NCI-H2227 treated with DMSO at 0.1 percent for 48 hours (cell line): ENCODE measurements at places on chromosomes 6 and 20.

DNA sequence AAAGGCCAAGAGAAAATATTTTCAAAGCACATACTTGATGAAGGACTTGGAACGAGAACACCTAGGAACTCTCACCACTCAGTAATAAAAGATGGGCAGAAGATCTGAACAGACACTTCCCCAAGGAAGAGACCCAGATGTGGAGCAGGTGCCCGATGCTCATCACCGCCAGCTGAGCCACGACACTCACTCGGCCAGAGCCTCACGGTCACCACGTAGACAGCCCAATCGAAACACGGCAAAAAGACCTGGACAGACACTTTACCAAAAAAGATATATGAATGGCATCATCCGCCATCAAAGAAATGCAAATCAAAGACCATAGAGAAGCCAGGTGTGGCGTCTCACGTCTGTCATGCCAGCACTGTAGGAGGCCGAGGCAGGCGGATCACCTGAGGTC, 41.6 kb downstream of the SLC2A4RG start:
- DNase-seq, result no peak

DNA sequence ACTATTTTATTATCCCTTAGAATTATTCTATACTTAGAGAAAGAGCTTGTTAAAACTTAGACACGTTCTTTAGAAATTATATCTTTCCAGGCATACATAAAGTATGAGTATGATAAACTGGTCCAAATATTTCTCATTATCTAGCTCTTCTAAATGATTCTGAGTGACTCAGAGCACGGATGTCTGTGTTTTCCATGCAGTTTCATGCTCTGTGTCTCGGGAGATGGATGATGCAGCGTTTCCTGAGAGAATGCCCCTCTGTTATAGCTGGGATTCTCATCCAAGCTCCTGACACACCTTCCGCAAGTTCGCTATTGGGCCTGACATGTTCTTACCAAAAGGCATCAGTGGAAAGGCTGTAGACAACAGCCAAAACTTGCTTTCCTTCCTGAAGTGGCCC, 19.3 kb downstream of the SIRT5 start:
- no peak for DNase-seq

GRCh38 chr6:53466257-53466656, 78.6 kb downstream of the GCLC start:
- DNase-seq, result no peak

- no peak for DNase-seq
Observed at GRCh38 chr6:63526931-63527330, 45.3 kb upstream of the LOC128125822 start.

DNA sequence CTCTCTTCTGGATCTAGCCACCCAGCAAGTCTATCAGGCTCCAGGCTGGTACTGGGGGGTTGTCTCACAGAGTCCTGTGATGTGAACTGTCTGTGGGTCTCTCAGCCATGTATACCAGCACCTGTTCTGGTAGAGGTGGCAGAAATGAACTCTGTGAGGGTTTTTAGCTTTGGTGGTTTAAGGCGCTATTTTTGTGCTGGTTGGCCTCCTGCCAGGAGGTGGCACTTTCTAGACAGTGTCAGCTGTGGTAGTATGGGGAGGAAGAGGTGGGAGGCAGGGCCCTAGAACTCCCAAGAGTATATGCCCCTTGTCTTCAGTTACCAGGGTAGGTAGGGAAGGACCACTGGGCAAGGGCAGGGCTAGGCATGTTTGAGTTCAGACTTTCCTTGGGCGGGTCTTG, 75.8 kb downstream of the SNAP91 start:
- DNase-seq, result no peak

DNA sequence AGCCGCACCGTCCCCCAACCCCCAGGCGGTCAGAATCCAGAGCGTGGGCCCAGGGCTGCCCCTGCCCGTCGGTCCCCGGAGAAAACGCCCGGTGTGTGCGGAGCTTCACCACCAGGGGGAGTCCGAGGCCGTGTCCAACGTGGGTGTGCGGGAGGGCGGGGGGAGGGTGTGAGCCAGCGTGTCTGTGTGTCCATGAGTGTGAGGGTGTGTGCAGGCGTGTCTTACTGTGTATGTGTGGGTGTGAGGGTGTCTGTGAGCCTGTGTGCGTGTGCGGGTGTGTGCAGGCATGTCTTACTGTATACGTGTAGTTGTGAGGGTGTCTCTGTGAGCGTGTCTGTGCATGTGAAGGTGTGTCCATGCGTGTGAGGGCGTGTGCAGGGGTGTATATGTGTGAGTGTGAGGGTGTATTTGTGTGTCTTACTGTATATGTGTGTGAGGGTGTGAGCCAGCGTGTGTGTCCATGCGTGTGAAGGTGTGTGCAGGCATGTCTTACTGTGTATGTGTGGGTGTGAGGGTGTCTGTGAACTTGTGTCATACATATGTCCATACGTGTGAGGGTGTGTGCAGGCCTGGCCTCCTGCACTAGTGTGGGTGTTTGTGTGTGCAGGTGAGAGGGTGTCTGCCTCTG, 24.6 kb upstream of the GATA5 start:
- DNase-seq, result peak; percentile 42

GRCh38 chr6:118918329-118918725, 16.6 kb downstream of the MCM9 start:
- DNase-seq, result no peak

DNA sequence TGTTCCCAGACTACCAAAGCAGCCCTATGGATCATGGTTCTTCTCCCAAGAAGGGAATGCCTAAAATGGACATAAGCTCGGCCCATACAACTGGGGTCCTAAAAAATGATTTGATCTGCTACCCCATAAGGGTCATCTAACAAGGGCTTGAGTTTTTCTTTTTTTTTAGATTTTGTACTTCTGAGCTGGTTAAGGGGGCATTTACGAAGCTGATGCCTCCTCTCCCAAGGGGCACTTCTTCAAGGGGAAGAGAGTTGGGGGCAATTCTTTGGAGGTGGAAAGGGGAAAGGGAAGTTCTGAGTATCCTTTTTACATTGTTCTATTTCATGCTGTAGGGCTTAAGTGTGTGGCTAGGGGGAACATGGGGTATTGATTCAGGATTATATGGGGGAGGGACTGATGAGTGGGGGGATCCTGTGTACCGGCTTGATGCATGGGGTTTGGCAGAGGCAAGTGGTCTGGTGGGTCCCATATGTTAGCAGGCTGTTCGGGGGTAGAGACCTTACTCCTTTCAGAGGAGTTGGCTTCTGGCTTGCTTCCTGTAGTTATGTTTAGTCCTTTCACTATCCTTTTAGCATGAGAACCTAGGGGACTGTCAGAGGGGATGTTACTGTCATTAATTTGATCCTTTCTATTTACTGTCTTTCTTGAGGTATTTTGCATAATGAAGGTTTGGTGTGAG, 8.1 kb upstream of the ZNFX1 start:
- DNase-seq, result no peak

DNA sequence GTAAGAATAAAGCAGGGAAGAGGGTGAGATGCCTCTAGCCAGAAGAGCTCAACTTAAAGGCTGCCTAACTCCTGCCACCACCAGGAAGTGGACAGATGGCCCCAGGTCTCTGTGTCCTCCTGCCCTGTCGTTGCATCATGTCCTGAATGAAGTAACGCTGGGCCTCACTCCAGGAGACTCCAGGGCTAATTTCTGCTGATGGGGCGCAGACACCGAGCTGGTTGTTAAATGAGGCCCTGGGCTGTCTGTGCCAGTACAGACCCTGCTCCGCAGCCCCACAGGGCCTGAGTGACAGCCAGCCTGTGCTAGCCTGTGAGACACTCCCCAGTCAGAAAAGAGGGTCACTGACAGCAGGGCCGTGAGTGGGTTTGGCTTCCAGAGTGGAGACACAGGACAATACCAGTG, 6.5 kb downstream of the IP6K3 start:
- no peak for DNase-seq

DNA sequence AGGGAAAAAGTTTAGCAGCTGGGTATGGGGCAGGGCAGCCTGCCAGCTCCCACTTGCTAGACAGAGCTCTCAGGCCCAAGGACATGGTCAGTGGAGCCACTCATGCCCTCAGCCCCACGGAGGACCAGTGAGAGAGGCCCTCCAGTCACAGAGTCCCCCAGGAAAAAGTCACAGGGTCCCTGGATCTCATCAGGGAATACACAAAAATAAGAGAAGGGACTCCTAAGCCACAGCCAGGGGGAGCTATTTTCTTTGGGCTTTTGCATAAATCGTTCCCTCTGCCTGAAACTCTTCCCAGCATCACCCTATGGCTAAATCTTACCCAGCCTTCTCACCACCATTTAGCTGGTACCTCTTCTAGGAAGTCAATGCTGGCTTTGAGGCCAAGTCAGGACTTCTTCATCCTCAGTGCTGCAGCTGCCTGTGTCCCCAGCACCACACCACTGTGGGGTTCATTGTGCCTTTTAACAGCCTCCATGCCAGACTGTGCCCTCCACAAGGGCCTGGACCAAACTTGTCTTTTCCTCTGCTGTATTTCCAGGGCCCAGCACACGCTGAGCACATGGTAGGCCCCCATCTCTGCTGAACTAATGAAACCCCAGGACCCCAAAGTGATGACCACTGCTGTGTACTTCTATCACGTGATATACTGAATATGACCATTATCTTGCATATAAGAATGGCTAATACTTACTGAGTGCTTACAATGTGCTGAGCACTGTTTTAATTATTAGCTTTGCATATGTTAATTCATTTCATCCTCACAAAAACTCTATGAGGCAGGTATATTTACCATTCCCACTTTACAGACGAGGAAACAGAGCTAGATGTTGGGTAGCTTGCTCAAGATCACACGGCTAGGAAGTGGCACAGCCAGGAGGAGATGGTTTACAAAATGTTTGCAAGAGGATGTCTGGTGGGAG, 2.0 kb downstream of the ZNF335 start:
- DNase-seq, result peak; percentile 50
